Bronchial epithelial cell (primary cell): ENCODE measurements at places on chromosomes 5 and 9. TPM values are rescaled to one million over a fixed set of nuclear protein-coding genes. Genes with fewer than 3 reads are reported as not detected.

DNA sequence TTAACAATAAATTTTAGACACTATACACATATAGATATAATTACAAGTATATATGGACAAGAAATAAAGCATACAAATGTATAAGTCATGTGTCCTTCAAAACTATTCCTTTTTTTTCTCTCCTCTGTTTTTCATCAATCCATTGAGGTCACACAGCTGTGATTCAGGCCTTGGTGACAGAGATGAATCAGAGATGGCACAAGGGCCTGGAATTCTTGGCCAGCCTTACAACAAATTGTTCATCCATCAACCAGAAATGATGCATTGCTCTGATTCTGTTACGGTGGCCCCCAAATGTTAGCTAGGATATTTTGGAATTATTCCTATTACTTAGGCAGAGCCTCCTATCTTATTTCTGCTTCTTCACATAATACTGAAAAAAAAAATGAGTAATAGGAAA, 108.7 kb upstream of the MPDZ start:
- no peak for DNase-seq

DNA sequence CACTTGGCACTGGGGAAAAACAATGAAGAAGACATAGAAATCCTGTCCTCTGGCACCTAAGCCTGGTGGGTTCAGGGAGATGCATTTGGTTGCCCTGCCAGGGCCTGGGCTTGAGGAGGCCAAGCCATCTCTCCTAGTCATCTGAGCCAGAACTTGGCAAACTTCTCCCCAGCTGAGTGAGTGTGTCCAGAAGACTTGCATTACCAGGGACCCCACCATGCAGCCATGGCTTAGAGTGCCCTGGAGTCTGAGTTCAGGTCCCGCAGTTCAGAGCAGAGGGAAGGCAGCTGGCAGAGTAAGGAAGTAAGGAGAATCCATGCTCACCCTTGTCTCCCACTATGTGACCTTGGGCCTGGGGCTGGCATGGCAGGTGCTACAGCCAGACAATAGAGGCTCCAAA, 37.4 kb upstream of the FCN1 start:
- DNase-seq, result no peak

DNA sequence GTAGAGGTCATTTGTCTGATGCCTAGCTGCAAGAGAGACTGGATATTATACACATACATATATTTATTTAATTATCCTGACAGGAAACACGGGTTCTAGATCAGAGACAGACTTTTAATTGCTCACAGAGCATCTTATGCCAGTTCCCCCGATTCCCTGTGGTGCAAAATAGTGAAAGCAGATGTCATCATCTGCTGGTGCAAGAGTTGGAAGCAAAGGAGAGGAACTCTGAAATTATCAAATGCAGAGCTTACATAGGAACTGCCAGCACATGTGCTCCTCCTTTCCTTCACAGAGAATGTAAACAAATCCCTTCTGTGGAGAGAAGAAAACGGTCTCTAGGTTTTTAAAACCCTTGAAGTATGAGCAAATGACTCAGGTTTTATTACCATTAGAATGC, 69.3 kb downstream of the DTWD2 start:
- no peak for DNase-seq

DNA sequence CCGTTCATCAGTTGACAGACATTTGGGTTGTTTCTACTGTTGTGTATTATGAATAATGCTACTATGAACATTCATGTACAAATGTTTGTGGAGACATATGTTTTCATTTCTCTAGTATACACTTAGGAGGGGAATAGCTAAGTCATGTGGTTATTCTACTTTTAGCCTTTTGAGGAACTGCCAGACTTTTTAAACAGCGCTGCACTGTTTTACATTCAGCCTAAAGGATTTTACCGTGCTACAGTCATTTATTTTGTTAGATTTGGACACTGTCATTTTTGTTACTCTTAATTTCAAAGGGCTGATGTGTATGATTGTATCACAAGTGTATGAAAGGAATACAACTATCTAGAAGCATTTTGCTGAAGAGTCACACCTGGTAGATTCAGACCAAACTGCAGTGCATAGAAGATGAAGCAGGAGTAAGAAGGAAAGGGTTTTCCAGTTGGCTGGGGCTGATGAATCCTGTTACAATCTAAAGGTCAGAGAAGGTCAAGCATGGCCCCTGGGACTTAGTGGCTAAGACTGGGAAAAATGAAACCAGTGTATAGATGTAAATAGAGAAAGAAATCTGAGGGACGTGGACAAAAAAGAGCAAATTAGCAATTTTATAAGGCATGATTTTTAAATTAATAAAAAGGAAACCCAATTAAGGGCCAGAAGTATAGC, 509.7 kb downstream of the PSAT1 start:
- DNase-seq, result no peak

DNA sequence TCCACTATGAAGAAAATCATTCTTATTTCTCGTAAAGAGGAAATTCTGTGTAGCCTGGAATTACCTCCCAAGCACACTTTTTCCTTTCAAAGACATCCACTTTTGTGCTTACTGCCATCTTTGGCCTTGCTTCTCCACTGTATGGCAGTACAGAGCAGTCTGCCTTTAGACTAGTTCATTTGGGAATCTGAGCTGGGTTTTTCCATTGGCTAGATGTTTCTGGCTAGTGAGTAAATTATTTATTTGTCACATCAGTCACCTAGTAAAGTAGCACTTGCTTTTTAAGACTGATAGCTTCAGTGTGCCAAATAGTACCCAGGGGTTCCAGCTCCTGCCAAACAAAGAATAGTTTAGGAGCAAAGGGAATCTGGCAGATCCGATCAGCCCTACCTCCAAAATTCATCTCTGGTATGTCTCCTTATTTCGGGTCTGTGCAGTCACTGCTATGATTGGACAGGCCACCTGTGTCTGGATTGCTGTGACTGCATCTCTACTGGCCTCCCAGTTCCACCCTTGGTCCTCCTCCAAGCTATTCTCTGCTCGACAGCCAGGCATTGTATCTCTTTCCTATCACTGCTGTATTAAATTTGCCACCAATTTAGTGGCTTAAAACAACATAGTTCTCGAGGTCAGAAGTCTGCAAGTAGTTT, 97.6 kb downstream of the NUDT12 start:
- DNase-seq, result no peak

GRCh38 chr5:16970260-16970659, 34.2 kb upstream of the MYO10 start:
- DNase-seq, result no peak

DNA sequence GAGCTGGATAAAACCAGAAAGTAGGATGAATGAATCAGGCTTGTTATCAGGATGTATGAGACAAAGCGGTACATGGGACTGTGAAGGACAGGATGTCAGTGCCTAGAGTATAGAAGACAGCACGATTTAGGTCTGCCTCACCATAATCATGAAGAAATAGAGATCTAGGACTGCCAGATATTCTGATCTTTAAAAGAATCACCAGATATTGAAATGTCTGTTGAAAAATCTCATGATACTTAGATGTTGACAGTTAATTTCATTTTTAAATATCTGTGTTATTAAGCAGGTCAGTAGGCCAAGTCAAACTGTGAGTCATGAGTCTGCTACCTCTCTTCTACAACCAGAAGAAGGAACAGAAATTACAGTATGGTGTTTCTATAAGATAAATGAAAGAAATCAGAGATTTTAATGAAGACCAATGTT, 65.0 kb downstream of the ST8SIA4 start:
- peak; percentile 28 for DNase-seq

DNA sequence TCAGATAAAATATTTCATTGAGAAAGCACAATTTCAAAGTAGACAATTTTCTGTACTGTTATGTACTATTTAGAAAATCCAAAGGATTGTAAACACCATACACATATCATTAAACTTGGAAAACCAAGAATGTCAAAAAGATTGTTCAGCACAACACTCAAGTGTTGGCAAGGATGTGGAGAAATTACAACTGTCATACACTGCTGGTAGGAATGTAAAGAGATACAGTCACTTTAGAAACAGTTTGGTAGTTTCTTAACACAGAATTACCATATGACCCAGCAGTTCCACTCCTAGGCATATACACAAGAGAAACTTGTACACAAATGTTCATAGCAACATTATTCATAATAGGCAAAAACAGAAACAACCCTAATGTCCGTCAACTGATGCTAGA, 71.2 kb downstream of the OR2K2 start:
- no peak for DNase-seq

DNA sequence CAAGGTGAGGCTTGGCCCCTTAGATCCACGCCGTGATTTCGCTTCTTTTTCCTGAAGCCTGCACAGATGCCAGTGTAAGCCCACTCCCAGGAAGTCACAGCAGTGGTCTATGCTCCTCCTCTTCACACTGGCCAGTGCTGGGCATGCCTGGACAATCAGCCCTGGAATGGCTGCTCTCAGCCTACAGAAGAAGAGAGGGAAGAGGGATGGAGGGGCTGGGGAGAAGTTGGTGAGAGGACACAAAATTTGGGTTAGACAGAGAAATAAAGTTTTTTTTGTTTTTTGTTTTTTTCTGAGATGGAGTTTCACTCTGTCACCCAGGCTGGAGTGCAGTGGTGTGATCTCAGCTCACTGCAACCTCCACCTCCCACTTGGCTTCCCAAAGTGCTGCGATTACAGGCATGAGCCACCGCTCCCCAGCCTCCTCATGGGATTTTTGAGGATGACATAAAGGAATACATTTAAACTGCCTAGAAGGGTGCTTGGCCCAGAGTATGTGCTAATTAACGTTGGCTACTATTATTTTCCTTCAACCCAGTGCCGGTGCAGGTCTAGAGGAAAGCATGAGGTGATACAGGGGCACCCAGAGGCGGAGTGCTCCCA, 830 bp downstream of the S100Z start:
- DNase-seq, result no peak

GRCh38 chr9:15243081-15243480, 63.9 kb downstream of the TTC39B start:
- DNase-seq, result peak; percentile 33

GRCh38 chr5:7816535-7816901, 34.4 kb downstream of the CFAP90 start:
- DNase-seq, result no peak

GRCh38 chr5:165457859-165458481, 1952.6 kb downstream of the MAT2B start:
- peak; percentile 50 for DNase-seq

Gene NTRK2
- not detected in 2 replicates for total RNA-seq

Gene GDF9
- under 0.01 and 0.26 TPM in 2 replicates for total RNA-seq

Gene GNA14
- total RNA-seq, result not detected in 2 replicates

Gene TSSK1B
- total RNA-seq, result 0.26 TPM in 2 replicates

Gene PTPN3
- total RNA-seq, result 14.2 and 26.2 TPM in 2 replicates

Gene C5orf46
- total RNA-seq, result not detected in 2 replicates
